ENCODE measurements at places on chromosomes 7 and 10. TPM values are rescaled to one million over a fixed set of nuclear protein-coding genes. Genes with fewer than 3 reads are reported as not detected.

C7orf33 gene
- total RNA-seq = not detected

GOT1 gene
- total RNA-seq = 18.0 TPM

IGF2BP3 gene
- total RNA-seq = 69.7 TPM

KLHL7 gene
- total RNA-seq = 36.0 TPM

BICC1 gene
- total RNA-seq = 0.25 TPM

FZD1 gene
- total RNA-seq = 1.9 TPM

LIPK gene
- not detected for total RNA-seq

NKX2-3 gene
- not detected for total RNA-seq

CCDC3 gene
- total RNA-seq = not detected

PRSS1 gene
- total RNA-seq = not detected

TCAF2 gene
- 0.06 TPM for total RNA-seq

HABP2 gene
- not detected for total RNA-seq

CYP2C9 gene
- total RNA-seq = not detected

RSPH10B2 gene
- 6.6 TPM for total RNA-seq

ARPC1A gene
- 121 TPM for total RNA-seq

INA gene
- total RNA-seq = 26.6 TPM

INMT gene
- not detected for total RNA-seq

GPR22 gene
- total RNA-seq = not detected

AGR3 gene
- total RNA-seq = not detected

RASA4B gene
- 3.0 TPM for total RNA-seq

FRMD4A gene
- 21.1 TPM for total RNA-seq

CDK14 gene
- not detected for total RNA-seq

ZNF775 gene
- 21.0 TPM for total RNA-seq

C10orf67 gene
- total RNA-seq = not detected

CALN1 gene
- not detected for total RNA-seq

HOXA7 gene
- 7.1 TPM for total RNA-seq
